ENCODE measurements at places on chromosomes 5 and 9.

- DNase-seq = peak; percentile 62
Measured at GRCh38 chr5:91381774-91382359, 1.2 kb downstream of the ARRDC3 start.

DNA sequence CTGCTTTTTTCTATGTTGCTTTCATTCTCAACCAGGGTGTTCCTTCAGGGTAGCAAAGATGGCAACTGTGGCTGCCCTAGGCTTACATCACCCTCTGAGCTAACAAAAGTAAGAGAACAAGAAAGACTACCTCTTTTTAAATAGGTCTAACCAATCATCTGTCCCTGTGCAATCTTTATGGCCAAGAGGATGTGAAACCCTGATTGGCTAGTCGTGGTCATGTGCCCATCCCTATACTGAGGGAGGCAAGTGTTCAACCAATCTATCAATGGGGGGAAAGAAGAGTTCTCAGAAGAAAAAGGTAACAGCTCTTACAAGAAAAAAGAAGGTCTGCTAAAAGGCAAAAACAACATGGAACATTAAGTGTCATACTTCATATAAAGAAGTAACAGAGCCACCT lies 11.7 kb upstream of the SNCAIP start:
- no peak for DNase-seq

DNA sequence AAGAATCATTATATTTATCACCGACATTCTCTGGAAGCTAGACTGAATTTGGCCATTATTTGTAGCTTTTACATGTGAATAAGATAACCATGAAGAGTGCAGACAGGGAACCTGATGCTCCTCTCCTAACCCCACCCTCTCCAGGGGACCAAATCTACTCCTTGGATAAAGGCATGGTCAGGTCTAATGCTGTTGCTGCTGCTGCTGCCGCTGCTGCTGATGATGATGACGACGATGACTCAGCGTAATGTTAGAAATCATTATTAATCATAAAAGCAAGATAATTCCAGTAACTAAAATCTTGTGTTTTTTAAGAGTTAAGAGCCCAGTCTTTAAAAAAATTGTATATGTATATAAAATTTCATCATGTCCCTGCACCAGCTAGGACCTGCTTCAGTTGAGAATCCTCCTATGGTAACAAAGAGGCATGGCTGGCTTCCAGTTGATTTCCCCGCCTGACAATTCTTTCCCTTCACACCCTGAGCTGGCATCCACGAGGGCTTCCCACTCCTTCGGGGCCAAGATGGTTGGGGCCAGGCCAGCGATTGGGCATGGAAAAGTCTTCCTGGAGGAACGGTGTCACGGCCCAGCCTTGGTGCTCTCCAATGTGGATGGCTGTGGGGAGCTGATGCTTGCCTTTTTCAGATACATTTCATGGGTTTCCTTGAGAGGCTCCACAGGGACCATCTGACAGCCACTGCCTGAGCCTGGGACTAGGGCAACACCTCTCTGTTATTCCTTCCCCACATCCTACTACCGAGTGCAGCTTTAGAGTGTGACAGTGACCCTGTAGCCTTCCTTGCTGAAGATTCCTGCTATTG lies 400.0 kb downstream of the CTNND2 start:
- peak; percentile 11 for DNase-seq

DNA sequence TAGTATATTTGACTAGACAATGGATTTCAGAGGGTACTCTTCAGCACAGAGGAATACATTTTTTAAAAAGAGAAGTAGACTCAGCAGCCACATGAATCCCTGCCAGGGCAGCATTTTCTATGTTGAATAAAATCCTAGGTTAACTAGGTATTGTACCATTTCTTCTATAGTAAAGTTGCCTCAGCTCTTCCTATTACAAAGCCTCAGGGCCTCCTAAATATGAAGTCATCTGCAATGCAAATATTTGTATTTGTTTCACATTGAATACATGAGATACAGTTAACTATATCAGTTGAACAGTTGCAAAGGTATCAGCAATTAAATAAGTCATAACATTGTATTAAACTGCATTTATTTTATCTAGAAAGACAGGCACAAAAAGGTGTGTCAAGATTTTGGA lies 59.5 kb downstream of the NUDT12 start:
- no peak for DNase-seq

DNA sequence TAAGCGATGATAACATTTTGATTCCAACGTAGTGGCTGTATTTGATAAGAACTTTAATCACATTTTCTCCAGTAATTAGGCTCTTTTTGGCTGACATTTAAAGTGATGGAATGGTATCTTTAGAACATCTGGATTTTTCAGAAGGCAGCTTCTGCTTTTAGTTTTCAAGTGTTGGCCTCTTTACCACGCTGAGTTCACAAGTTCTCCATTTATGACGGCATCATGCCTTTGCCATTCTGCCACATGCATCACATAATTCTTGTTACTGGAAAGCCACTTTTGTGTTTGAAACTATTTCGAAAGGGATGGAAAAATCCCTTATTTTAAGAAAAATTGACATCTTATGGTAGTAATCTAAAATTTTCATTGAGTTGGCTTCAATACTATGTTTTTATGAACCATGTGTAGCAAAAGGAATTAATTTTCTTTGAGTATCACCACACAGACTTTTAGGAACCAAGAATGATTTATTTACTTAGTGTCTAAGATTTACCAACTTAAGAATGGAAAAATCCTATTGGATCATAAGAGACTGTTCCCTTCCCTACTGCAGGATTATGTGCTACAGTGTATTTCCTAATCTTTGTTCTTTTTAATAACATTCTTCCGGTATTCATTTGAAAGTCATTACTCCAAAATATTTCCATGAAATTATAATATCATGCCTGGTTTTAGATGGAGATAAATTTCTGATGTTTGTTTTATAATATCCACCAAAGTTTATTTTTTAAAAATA lies 344.2 kb downstream of the ADGRV1 start:
- no peak for DNase-seq

DNA sequence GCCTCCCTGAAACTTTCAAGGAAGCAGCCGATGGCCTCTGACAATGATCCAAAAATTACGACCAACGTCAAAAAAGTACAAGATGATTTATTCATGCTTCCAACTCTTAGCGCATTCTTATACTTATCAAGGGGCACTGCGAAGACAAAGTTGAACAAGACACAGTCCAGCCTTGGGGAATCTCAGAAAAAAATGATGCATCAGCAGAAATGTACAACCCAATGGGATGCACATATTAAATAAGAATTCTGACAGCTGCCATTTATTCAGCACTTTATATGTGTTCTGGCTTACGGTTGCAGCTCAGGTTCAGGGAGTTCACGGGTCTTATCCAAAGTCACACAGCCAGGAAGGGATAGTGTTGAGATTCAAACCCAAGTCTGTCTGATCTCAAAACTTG lies 96.0 kb upstream of the CPLX2 start:
- no peak for DNase-seq

Measured in RPMI7951 (cell line).